ENCODE measurements at places on chromosomes 6 and 20.

- DNase-seq, result no peak
Measured at GRCh38 chr6:133683308-133683580, 205.7 kb upstream of the TCF21 start.

DNA sequence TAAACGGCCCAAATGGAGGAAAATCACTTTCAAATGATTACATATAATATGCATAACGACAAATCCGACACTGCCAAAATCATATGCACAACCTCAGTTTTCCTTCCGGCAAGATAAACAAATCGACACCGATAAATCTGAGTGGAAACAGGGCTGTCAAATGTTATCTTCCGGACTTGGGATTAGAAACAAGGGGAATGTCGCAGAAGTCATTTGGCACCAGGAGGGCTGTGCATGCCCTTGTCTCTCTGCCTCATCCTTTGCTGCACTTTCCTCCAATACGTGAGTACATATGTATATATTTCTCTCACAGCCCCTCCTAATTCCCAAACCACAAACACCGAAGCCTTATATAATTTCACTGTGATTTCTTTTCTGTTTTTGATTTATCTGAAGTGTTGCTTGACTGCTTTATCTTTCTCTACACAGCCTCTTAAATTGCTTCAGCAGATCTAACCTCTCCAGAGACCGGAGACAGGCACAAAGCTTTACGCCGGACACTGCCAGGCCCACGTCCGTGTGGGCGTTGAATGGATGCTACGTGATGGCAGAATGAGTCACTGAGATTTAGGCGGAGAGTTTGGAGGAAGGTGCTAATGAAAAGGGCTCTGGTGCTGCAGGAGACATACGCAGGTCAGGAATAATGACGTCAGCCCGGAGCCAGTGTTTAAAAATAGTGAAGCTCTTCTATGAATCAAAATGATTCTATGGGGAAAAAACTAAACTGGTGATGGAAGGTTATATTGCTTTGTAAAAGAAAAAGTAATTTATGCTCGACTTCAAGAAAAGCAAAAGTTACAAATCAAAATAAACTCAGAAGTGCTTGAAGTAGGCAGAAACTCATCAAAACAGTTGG is 21.0 kb upstream of the PRELID3B start:
- no peak for DNase-seq

DNA sequence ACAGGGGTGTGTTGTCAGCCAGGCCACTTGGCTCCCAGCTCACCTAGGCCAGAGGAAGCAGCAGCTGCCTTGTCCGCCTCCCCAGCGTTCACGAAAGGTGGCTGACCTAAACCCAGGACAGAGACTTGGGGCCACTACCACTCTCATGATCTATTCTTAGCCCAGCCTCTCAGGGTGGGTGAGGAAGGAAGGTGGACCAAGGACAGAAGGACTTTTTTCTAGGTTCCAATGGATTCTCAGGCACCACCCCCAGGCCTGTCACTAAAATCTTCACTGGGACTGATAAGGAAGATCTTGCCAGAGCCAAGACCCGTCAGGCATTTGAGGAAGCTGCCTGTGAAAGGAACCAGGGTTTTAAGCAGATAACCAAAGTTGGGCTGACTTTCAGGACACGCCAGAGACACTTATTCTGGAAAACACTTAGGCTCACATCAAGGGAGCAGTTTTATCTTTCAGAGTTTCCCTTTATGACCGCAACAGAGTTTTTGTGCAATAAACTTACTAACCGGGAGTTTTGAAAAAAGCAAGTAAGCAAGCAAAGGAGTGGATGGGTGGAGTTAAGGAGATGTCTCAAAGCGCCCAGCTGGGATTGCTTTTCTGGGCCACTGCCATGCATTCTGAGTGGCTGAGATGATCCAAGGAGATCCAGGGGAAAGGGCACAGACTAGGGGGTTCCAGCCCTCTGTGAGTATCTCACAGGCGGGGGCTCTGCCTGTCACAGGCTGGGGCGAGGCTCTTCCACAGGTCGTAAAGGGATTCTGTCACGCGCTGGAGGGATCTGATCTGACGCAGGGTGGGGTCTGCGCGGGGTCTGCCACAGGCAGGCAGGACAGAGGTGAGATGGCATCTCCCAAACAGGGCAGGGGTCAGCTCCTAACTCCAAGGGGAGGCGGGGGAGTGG is 989 bp downstream of the FITM2 start:
- peak; percentile 23 for DNase-seq

GRCh38 chr6:157157258-157157657 is 166.1 kb downstream of the TMEM242 start:
- DNase-seq, result no peak

DNA sequence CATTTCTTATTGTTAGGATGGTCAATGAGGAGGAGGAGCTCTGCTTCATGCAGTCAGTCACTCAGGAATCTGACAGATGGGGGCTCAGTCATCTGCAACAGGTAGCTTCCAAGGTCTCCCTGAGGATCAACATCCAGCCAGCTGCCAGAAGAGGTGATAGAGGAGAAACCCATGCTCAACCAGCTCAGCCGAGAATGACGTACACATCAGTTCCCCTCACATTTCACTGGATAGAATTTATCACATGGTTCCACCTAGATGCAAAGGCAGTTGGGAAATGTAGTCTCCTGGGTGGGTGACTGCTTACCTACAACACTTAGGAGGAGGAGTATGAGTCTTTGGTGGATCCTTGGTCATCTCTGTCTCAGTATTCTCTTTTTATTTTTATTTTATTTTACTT is 144.5 kb downstream of the CEBPB start:
- no peak for DNase-seq

- no peak for DNase-seq
Measured at GRCh38 chr6:138418118-138418742, 14.2 kb downstream of the HEBP2 start.

- no peak for DNase-seq
Measured at GRCh38 chr6:37936150-37936549, 116.6 kb downstream of the ZFAND3 start.

DNA sequence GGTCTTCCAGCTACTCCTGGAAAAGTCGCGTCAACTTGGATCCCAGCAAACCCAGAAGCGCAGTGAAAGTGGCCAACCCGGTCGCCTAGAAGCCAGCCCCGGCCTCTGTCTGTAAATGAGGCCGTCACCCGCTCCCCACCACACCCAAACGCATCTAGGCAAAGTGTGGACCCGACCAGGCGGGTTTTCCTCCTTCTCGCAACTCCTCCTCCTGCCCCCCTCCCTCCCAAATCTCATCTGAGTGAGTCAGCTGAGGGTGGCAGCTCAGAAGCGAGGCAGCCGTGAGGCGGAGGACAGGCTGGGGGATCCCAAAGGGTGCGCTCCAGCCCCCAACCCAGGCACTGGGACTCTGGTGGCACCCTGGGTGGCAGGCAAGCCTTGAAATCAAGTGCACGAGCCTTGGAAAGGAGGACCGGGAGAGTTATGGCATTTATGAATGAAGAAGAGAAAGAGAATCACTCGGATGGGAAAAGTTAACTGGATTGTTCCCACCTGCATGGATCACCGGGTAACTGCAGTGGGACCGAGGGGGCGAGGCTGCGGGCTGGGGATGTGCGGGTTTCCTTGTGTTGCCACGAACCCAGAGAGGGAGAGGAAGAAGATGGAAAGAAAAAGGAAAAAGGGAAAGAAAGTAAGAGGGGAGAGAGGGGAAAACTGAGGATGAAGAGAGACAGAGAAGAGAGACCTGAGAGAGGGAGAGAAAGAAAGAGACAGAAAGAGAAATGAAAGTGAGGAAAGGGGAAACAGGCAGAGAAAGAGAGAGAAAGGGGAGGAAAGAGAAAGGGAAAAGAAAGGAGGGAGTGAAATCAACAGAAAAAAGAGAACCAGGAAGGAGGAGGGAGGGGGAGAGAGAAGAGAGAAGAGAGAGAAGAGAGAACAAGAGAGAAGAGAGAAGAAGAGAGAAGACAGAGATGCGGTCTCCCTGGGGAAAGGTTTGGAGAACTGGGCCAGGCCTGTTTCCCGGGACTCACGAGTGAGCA is at the start of gene APCDD1L:
TSS of gene APCDD1L (minus strand) at position 167 of the 980 bp plus-strand sequence. CDS start 692 bp downstream, outside the sequence.
- no peak for DNase-seq

GRCh38 chr6:122799916-122800686 is 11.0 kb downstream of the SMPDL3A start:
- no peak for DNase-seq

DNA sequence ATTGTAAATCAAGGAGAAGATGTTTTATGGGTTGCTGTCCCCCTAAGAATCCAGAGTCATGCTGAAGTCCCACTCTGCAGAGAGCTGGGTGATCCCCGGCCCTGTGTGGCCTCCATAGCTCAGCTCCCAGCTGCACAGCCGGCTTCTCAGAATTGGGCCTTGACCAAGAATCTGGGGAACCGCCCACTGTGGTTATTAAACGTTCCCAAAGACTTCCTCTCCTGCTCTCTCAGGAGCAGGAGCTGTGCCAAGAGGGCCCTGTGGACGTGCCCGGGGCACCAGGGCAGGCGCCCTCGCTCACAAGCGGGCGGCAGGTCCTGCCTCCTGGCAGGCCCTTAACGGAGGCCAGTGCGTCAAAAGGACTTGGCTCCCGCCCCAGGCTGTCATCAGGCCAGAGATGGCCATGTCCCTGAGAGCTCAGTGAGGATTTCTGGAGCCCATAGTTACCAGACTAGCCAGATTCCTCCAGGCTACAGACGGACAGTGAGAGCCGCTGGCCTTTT is 30.4 kb downstream of the ZC3H12D start:
- peak; percentile 70 for DNase-seq

GRCh38 chr6:139020689-139021088 is 7.9 kb upstream of the ABRACL start:
- DNase-seq, result no peak

GRCh38 chr20:32741151-32741550 is 2.1 kb downstream of the COMMD7 start:
- DNase-seq, result no peak

DNA sequence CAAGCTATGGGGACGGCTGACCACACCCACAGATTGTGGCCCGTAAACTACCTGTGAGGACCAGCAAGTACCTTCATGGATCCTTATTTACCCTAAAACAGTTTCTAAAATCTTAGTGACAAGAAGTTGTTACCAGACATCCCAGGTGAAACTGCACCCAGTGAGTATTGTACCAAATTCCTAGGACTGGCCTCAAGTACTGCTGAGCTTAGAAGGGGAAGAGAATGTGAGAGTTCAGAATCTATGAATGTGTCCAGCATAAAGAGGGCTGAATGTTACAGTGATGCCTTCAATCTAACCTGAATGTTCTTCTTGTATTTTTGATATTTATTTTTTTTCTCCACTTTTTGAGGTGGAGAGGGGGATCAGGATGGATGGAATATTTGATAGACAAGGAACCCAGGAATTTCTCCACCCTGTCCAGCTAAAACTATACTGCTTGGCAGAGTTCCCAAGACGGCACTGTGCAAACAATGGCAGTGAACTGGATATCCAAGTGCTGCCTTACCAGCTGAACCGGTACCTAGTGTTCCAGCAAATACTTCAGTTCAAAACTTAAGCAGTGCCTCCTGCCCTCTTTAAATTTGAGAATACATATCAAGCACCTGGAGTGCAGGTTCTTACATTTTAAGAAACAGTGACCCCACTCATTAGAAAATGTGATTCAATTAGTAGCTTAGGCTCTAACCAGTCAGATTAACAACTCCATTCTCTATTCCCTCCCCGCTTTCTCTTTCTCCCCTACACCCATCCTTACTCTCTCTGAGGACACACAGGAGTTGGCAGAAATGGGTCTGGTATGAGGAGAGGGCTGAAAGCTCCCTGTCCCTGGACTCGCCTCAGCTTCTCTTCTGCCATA is 427.3 kb upstream of the FLRT3 start:
- no peak for DNase-seq

All from anterior cingulate cortex (tissue), 58 donors.